Type B pancreatic cell (in vitro differentiated cells): ENCODE measurements at places on chromosomes 16 and 17.

GRCh38 chr16:83110269-83110668 lies 483.5 kb downstream of the CDH13 start:
- peaks cover 7% of the 10 kb centered on the region for H3K4me1 ChIP-seq
- no peaks in the 10 kb centered on the region for H3K36me3 ChIP-seq
- no peak overlapping the region for H3K4me3 ChIP-seq
- no peak overlapping the region for H3K27ac ChIP-seq

GRCh38 chr16:69935278-69935711 lies 15.8 kb upstream of the CLEC18A start:
- H3K27me3 ChIP-seq = no peaks in the 10 kb centered on the region
- peaks cover 15% of the 10 kb centered on the region for H3K36me3 ChIP-seq
- DNase-seq = no peak
- H3K4me3 ChIP-seq = no peak overlapping the region

DNA sequence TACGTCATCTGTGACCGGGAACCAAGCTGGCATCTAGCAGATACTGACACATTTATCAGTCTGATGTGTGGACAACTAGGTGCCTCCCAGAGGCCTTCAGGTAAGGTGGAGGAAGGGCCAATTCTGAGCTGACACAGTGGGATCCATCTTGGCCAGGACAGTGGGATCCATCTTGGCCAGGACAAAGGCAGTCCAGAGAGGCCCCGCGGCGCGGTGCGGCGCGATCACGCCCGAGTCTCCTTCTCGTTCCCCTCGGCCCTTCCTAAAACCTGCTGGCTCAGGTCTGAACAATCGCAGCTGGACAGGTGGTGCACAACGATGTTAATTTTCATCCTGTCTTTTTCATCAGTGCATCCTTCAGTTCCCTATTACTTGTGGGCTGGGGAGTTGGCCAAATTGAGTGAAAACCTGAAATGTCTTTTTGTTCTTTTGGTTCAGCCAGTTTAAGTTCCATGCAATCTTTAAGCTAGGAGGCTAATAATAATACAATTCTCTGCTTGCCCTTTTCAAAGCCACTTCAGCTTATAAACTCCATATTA lies 486 bp upstream of the WSB1 start:
- H3K4me3 ChIP-seq = peak overlapping the region; percentile 94
- DNase-seq = no peak
- peaks cover 27% of the 10 kb centered on the region for H3K4me1 ChIP-seq
- H3K27ac ChIP-seq = peak overlapping the region; percentile 99
- H3K36me3 ChIP-seq = peaks cover 17% of the 10 kb centered on the region
- H3K27me3 ChIP-seq = no peaks in the 10 kb centered on the region

GRCh38 chr16:81539759-81540472 lies 95.3 kb downstream of the CMIP start:
- H3K4me3 ChIP-seq = peak overlapping the region; percentile 1
- H3K4me1 ChIP-seq = peaks cover 66% of the 10 kb centered on the region
- H3K36me3 ChIP-seq = no peaks in the 10 kb centered on the region
- peak overlapping the region; percentile 39 for H3K27ac ChIP-seq

DNA sequence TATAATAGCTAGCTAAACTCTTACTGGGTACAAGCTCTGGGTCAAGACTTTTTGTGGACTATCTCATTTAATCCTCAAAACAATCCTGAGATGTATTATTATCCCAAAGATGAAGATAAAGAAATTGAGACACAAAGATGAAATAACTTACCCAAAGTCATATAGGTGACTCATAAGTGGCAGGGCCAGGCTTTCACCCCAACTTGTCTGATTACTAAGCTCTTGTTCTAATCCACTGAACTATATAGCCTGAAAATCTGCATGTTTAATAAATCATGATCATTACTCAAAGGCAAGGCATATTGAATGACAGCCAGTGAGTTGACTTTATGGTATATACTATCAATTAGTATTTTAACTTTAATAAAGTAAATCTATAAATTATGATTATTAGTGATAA lies 77.4 kb downstream of the SKAP1 start:
- no peak overlapping the region for H3K4me3 ChIP-seq
- no peak for DNase-seq
- H3K4me1 ChIP-seq = peaks cover 10% of the 10 kb centered on the region
- no peak overlapping the region for H3K27ac ChIP-seq

GRCh38 chr16:74268372-74268782 lies 28.2 kb upstream of the PSMD7 start:
- H3K27me3 ChIP-seq = no peaks in the 10 kb centered on the region
- DNase-seq = no peak
- peak overlapping the region; percentile 29 for H3K4me3 ChIP-seq
- peaks cover 33% of the 10 kb centered on the region for H3K4me1 ChIP-seq
